ENCODE measurements at places on chromosomes 3 and 15. TPM values are rescaled to one million over a fixed set of nuclear protein-coding genes. Genes with fewer than 3 reads are reported as not detected.

DNA sequence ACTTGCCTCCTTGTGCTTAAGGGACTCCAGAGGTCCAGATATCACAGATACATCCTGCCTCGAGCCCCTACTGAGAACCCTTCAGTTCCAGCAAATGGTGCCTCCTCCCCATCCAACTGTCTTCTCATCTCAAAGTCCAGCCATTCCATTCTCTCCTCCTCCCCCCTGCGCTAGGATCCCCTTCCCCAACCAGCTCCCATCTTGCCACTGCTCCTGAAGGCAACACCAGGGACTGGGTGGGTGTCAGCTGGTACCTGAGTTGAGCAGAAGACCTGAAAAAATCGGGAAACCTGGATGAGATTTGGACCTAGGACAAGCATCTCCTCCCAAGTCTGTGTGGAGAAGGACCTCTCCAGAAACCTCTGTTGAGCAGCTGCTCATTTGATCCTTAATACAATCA lies 2.4 kb upstream of the AP3B2 start:
- H3K27me3 ChIP-seq, result no peaks in the 10 kb centered on the region
- no peak overlapping the region for H3K4me3 ChIP-seq
- no peak for DNase-seq

Gene GLT8D1
- 48.4 TPM for total RNA-seq

- no peaks in the 10 kb centered on the region for H3K36me3 ChIP-seq
- DNase-seq, result no peak
- H3K4me1 ChIP-seq, result no peaks in the 10 kb centered on the region
- no peaks in the 10 kb centered on the region for H3K27me3 ChIP-seq
Observed at GRCh38 chr3:167163580-167163979, 216.5 kb downstream of the ZBBX start.

DNA sequence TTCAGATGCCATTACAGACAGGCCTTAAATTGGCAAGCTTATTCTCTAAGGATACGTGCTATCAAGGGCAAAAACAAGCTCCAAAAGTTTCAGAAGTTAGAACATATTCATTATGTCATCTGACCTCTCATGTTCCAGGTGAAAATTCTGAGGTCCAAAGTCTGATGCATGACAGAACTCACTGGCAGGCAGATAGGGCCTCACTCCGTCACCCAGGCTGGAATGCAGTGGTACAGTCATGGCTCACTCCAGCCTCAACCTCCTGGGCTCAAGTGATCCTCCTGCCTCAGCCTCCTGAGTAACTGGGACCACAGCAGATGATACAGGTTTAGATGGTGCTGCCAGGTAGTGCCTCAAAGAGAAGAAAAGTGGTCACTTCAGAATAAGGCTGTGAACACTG lies 15.5 kb downstream of the MRPS25 start:
- H3K27ac ChIP-seq, result no peak overlapping the region
- no peaks in the 10 kb centered on the region for H3K4me1 ChIP-seq
- H3K4me3 ChIP-seq, result no peak overlapping the region
- no peaks in the 10 kb centered on the region for H3K27me3 ChIP-seq

DNA sequence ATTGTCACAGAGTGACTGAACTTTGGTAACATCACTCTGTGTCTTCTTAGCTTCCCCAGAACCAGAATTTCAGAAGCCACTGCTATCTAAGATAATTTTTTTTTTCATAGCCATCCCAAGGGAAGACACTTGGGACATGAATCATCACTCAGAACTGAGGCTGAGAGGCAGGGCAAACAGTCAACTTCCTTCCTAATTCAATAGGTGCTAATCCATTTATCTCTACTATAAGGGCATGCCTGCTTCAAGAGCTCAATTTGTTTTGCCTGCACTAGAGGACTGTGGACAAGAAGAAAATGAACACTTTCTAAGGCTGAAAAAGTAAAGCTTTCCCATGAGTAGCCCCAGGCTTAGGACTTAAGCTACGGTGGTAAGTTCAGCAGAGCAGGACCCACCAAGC lies 56.7 kb upstream of the MYRIP start:
- DNase-seq, result no peak
- H3K4me1 ChIP-seq, result no peaks in the 10 kb centered on the region
- no peak overlapping the region for H3K27ac ChIP-seq
- H3K27me3 ChIP-seq, result peaks cover 2% of the 10 kb centered on the region
- H3K4me3 ChIP-seq, result no peak overlapping the region

- no peak for DNase-seq
- H3K36me3 ChIP-seq, result no peaks in the 10 kb centered on the region
- H3K4me3 ChIP-seq, result no peak overlapping the region
- no peak overlapping the region for H3K27ac ChIP-seq
- H3K27me3 ChIP-seq, result no peaks in the 10 kb centered on the region
Observed at GRCh38 chr3:17801131-17801530, 58.7 kb upstream of the TBC1D5 start.

GRCh38 chr3:115071166-115071565 lies 75.9 kb downstream of the ZBTB20 start:
- no peaks in the 10 kb centered on the region for H3K36me3 ChIP-seq
- H3K4me1 ChIP-seq, result peaks cover 2% of the 10 kb centered on the region
- no peak for DNase-seq
- no peak overlapping the region for H3K4me3 ChIP-seq
- H3K27me3 ChIP-seq, result no peaks in the 10 kb centered on the region
- H3K27ac ChIP-seq, result no peak overlapping the region

- no peak overlapping the region for H3K4me3 ChIP-seq
- H3K27me3 ChIP-seq, result no peaks in the 10 kb centered on the region
- H3K36me3 ChIP-seq, result no peaks in the 10 kb centered on the region
Observed at GRCh38 chr3:23999012-23999641, 54.0 kb downstream of the NR1D2 start.

DNA sequence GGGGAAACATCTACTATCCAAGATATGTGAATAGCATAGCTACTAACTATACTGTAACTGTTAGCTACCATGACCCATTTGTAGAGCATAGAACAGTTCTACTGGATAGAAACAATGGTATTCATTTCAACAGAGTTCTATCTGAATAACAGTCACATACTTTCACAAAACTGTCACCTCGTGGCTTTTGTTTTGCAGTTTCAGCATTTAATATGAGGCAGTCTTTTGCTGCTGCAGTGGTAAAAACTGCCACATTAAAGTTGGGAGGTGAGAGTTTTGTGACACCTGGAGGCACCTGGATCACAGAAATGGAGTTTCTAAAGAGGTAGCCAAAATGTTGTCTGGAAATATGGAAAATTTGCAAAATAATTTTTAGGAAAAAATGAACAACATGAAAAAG lies 578.0 kb downstream of the UNC13C start:
- H3K4me1 ChIP-seq, result no peaks in the 10 kb centered on the region
- no peaks in the 10 kb centered on the region for H3K27me3 ChIP-seq
- DNase-seq, result no peak
- no peak overlapping the region for H3K27ac ChIP-seq
- H3K36me3 ChIP-seq, result no peaks in the 10 kb centered on the region

DNA sequence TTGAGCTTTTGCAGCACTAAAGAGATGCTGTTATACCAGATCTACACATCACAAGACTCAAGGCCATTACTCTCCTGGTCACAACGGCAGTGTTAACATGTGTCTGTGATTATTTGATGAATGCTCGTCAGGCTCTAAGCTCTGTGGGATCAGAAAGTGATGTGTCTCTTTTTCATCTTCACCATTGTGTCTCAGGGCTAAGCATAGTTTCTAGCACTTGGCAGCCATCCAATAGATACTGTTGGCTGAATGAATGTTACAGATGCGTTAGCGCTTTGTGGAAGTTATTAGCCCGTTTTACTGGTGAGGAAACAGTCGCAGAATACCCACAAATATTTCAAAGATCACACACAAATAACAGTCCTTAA lies 1.2 kb upstream of the FAM81A start:
- no peaks in the 10 kb centered on the region for H3K27me3 ChIP-seq
- H3K36me3 ChIP-seq, result no peaks in the 10 kb centered on the region
- H3K4me1 ChIP-seq, result no peaks in the 10 kb centered on the region
- H3K27ac ChIP-seq, result no peak overlapping the region

Gene ARNT2
- 16.2 TPM for total RNA-seq

DNA sequence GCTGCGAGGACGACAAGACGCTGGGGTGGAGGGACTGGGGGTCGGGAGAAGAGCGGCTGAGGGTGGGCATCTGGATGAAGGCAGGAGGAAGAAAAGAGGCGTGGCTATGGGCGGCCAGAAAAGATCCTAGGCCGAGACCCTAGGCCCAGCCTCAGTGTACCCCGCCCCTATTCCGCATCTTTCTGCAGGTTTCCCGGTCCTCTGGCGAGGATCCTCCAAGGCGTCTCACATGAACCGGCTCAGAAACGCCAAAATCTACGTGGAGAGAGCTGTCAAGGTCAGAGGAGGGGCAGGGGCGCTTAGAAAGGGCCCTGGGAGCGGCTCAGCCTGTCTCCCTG lies 340 bp downstream of the TTLL3 start:
- H3K27ac ChIP-seq, result no peak overlapping the region
- H3K36me3 ChIP-seq, result peaks cover 5% of the 10 kb centered on the region
- peak overlapping the region; percentile 54 for H3K4me3 ChIP-seq
- H3K27me3 ChIP-seq, result no peaks in the 10 kb centered on the region
- no peak for DNase-seq

Gene WDR48
- total RNA-seq, result 27.0 TPM

GRCh38 chr3:126523745-126524428 lies at the start of gene CHST13:
Gene CHST13, plus strand, starts transcription at chr3:126524155. Its CDS starts 178 bp downstream, at chr3:126524333.
- DNase-seq, result peak; percentile 83
- H3K27ac ChIP-seq, result no peak within 1 kb of the TSS
- H3K27me3 ChIP-seq, result no peaks in the 10 kb centered on the region
- H3K4me3 ChIP-seq, result peak within 1 kb of the TSS; percentile 10
- no peaks in the 10 kb centered on the region for H3K36me3 ChIP-seq

DNA sequence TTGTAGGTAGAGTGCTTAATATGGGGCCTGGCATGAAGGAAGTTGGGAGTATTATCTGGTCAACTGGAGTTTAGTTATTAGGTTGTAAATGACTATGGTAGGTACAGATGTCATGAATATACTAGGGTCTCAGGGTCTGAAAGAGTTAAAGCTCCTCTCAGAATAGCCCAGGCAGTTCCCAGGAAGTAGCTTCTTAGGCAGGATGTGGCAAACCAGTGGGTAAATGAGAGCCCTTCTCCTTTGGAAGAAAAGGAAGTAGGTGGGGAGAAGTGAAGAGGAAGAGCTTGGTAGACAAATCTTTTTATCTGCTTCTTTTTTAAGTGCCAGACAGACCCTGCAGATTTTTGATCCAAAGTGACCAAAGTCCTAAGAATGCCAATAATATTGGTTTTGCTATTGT lies 24.5 kb downstream of the MAP2K1 start:
- peaks cover 1% of the 10 kb centered on the region for H3K4me1 ChIP-seq
- H3K36me3 ChIP-seq, result no peaks in the 10 kb centered on the region
- H3K27ac ChIP-seq, result no peak overlapping the region
- H3K27me3 ChIP-seq, result no peaks in the 10 kb centered on the region
- no peak overlapping the region for H3K4me3 ChIP-seq

GRCh38 chr3:73419179-73419803 lies 205.4 kb downstream of the PDZRN3 start:
- H3K4me3 ChIP-seq, result no peak overlapping the region
- peak overlapping the region; percentile 59 for H3K27ac ChIP-seq
- H3K4me1 ChIP-seq, result peaks cover 11% of the 10 kb centered on the region
- no peaks in the 10 kb centered on the region for H3K27me3 ChIP-seq
- no peak for DNase-seq

- no peak overlapping the region for H3K27ac ChIP-seq
- H3K27me3 ChIP-seq, result no peaks in the 10 kb centered on the region
- H3K36me3 ChIP-seq, result no peaks in the 10 kb centered on the region
- no peak for DNase-seq
- H3K4me1 ChIP-seq, result no peaks in the 10 kb centered on the region
- no peak overlapping the region for H3K4me3 ChIP-seq
Observed at GRCh38 chr3:22141769-22142168, 390.8 kb upstream of the ZNF385D start.

Gene STARD5
- 2.2 TPM for total RNA-seq

Gene VIPR1
- total RNA-seq, result 3.2 TPM

DNA sequence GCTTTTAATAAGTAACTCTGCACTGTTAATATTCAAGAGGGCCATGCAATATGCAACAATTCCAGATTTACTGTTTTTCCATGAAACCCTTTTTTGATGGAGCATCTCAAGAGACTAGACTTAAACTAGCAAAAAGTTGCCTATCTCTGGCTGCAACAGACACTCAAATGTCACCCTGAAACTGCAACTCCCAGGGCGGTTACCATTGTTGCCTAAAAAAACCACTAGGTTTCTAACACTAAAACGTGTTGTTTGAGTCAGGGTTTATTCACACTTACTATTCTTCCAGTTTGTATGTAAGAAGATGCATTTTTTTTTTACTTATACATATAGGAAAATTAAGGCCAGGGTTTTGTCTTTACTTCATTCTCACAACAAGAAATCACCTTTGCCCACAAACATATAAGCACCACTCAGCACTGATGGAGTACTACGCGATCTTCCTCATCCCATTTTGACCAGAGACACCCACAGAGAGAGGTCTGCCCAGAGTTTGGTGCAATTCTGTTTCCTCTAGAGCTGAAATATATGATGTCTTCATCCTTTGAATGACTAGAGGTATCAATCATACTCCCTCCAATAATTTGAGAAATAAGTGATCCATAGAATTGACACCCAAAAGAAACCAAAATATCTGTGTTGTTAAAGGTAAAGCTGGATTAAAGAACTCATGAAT lies 124.0 kb upstream of the SNTN start:
- no peak overlapping the region for H3K4me3 ChIP-seq
- H3K36me3 ChIP-seq, result no peaks in the 10 kb centered on the region
- no peak overlapping the region for H3K27ac ChIP-seq
- H3K4me1 ChIP-seq, result no peaks in the 10 kb centered on the region

GRCh38 chr3:190381441-190381840 lies 6.5 kb upstream of the CLDN16 start:
- no peak overlapping the region for H3K27ac ChIP-seq
- H3K4me1 ChIP-seq, result no peaks in the 10 kb centered on the region
- H3K4me3 ChIP-seq, result no peak overlapping the region
- DNase-seq, result no peak

Gene UTS2B
- total RNA-seq, result 0.42 TPM

DNA sequence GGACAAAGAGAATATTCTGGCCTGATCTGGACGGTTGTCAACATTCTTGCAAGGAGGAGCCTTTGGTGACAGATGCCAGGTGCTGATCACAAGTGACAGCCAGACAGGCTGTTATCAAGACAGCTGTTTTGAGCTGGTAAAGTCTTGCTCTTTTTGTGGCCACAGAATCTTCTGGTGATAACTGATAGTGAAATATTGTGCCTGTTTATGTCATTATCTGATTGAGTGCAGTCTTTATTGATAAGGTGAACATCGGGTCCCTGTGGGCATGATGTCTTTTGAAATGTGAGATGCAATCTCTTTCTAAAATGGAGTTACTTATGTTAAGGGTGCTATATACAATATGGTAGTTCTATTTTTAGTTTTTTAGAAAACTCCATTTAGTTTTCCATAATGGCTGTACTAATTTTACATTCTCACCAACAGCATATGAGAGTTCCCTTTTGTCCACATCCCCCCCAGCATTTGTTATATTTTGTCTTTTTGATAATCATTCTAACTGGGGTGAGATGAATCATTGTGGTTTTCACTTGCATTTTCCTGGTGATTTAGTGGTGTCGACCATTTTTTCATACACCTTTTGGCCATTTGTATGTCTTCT lies 10.7 kb downstream of the CEP63 start:
- H3K27ac ChIP-seq, result no peak overlapping the region
- DNase-seq, result no peak
- no peaks in the 10 kb centered on the region for H3K4me1 ChIP-seq
- no peak overlapping the region for H3K4me3 ChIP-seq

Data from aorta (tissue), 5 donors.